Activated T-cell treated with anti-CD3 and anti-CD28 coated beads, Interleukin-2, amount 50 U/mL, for 48 hours (primary cell): ENCODE measurements at places on chromosomes 7 and 10.

- no peak for DNase-seq
Observed at GRCh38 chr7:5635461-5636445, 145.7 kb downstream of the RNF216 start.

DNA sequence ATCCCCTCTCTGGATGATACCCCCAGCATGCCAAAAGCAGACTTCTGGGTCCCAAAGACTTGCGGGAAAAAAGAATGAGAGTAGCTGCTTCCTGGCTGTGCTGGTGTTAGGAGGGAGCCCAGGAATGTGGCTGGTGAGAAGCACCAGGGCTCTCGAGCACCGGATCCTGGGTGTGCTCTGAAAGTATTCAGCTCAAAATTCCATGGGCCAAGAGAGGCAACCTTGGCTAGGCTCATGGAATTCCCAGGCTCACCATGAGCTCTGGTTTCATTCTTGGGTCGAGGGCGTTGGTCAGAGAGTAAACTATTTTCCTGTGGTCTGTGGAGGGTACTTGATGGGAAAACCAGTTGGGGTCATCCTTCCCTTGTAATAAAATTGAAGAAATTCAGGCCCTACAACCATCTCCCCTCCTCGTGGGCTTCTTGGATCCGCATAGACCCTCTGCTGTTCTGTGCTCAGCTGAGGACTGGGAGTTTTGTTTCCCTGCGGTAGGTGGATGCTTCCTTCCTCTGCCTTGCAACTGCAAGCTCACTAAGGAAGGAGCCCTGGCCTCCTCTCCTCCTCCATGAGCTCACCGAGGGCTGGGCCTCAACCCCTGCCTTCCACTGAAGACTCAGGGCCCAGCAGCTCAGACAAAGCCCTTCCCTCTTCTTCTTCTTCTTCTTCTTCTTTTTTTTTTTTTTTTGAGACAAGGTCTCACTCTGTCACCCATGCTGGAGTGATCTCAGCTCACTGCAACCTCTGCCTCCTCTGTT lies 34.5 kb upstream of the AQP1 start:
- no peak for DNase-seq

GRCh38 chr10:76902949-76903348 lies 734.7 kb downstream of the KCNMA1 start:
- peak; percentile 18 for DNase-seq

- no peak for DNase-seq
Observed at GRCh38 chr7:109109558-109109957, 539.9 kb downstream of the DNAJB9 start.

GRCh38 chr10:67696029-67696428 lies at the start of gene CTNNA3:
Gene CTNNA3, minus strand, starts transcription at chr10:67696195.
- no peak for DNase-seq

DNA sequence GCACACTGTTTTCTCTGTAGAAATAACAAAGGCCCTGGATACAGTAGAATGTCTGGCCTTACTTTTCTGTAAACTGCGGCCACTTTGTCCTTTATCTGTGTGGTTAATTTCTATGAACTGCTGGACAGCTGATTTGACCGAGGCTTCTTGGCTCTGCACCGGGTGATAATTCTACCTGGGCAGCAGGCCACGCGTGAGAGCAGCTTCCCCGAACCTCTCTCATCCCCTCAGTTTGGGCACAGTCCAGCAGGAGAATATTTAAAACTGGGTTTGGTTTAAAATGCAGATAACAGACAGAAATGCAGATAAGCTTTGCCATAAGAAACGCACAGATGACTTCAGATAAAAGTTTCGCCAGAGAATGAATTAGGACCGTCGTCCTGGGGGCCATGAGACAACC lies 81.0 kb downstream of the CELF2 start:
- no peak for DNase-seq

DNA sequence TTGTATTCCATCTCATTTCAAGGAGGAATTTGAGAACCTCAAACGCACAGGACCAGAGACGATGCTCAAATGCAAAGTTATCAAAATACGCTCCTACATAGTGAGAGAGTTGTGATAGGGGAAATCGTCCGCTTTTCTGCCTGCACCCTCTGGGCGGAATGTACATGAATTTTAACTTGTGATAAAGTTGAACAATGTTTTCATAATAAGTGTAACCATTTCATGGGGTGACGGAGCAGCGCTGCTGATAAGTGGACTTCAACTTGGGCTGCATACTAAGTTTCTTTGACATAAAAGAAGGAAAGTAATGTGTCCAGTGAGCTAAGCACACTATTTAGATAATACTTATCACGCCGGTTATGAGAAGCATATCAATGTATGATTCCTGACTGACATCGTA lies 497.5 kb upstream of the MGMT start:
- DNase-seq, result no peak

- peak; percentile 12 for DNase-seq
Observed at GRCh38 chr10:47060356-47060755, 149.1 kb downstream of the PTPN20 start.

DNA sequence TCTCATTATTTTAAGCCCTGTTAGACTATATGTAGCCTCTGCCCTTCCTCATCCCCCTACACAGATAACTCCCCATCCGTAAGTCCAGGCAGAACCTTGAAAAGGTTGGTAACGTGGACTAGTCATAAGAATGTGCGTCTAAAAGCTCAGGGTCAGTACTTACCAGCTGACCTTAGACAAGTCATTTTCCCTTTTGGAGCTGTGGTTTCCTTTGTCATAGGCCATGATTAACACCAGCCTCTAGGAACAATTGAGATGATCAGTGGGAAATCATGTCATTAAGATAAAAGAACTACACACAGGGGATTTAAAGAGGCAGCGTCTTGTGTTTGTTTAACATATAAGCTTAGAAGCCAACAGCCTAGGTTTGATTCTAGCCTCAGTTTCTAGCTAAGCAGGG lies 6.9 kb upstream of the UNC5B start:
- DNase-seq, result no peak

DNA sequence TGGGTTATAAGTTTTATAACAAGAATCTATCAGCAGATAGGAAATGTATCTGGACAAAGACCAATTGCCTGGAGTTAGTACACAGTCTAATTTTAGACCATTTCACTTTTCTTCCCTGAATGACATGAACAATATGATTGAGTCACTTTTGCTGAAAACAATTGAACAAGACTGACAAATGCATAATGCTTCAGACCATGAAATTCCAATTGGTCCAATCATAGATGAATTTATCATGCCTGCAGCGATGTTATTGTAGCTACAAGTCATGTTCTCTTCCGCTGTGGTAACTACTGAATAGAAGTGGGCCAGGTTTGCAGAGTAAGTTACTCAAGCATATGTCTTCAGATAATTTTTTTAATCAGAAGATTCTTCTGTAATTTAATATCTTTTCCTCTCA lies 73.4 kb downstream of the VSTM2A start:
- DNase-seq, result no peak

GRCh38 chr7:130022115-130022514 lies 29.1 kb downstream of the ZC3HC1 start:
- DNase-seq, result no peak

- DNase-seq, result no peak
Observed at GRCh38 chr10:86354761-86355540, 11.6 kb downstream of the GRID1 start.

DNA sequence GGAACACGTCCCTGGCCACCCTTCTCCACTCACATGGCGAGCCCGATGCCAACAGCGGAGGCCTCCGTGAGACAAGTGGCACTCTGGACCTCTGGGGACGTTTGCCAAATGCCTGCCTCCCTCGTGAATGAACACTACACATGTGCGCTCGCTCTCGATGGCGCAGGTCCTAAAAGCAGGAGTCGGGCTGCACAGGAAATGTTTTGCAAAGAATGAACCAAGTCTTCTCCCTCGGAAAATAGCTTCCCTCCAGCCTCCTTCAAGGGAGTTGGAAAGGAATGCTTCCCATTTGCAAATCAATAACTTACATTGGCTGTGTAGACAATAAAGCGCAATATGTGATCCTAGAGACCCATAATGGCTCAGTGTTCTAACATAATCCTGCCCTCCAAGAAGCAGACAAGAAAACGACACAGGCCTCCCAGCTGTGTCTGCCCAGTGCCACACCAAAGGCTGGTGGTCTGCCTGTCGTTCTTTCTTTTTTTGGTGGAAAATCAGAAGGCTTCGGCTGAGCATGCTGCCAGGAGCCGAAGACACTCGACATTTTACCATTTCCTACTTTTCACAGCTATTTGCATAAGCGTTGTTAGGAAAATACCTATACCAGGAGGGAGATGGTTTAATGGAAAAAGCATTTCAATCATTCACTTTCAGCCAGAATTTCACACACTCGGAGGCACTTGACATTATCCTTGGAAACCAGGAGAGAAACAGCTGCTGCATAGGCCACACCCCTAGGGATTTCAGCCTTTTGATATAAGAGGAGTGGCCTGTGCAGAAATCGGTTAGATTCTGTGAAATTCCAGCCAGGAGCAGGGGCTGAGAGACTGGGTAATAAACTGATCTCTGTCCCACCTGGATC lies 38.4 kb downstream of the ATXN7L1 start:
- DNase-seq, result no peak

DNA sequence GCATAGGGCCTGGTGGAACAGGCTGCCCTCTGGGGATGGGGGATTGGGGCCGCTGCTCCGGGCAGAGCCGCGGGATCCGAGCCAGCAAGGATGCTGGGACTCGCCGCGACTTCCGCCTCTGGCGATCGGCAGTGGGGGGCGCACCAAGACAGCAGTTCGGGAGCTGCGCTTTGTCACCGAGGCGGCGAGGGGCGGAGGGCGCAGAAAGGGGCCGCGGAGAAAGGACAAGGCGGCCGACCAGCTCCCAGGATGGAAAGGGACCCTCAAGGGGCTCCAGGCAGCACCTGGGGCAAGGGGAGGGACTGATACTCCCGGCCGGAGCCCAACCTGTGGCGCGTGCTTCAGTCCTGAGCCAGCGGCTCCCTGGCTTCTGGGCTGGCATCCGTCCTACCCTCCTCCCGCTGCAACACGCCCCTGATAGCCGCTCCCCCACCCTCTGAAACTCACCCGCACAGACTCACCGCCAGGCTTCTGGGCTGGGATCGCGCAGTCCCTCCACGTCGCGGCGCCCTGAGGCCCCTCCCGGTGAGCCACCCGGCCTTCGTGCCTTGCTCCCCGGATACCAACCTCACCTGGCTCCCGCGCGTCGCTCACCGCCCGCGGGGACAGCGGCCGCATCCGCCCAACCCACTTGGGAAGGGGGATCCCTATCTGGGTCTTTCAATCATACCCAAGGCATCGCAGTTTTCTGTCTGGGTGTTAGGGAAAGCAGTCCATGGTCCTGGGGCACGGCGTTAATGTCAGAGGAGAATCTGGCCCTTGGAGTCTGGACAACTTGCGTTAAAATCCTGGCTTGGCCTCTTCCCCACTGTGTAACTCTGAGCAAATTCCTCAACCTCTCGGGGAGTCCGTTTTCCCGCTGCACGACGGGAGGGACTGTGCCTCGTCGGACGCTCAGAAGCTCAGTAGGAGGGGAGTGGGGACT lies 7.0 kb upstream of the EVX1 start:
- DNase-seq, result no peak

DNA sequence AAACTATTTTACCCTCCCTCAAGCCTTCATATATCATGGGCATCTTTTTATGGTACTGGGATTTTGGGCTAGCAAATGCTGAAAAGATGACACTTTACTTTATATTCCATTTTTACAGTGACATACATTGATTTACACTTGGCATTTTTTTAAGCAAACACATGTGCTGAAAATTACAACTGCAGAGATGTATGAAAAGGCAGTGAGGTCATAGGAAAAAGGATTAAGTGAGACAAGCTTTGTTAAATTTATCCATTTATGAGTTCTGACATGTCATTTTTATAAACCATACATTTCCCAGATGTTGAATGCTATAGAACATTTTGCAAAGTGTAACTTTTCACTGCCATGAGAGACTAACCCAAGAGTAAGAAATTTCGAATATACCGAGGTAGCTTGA lies 68.8 kb upstream of the RSU1 start:
- no peak for DNase-seq

DNA sequence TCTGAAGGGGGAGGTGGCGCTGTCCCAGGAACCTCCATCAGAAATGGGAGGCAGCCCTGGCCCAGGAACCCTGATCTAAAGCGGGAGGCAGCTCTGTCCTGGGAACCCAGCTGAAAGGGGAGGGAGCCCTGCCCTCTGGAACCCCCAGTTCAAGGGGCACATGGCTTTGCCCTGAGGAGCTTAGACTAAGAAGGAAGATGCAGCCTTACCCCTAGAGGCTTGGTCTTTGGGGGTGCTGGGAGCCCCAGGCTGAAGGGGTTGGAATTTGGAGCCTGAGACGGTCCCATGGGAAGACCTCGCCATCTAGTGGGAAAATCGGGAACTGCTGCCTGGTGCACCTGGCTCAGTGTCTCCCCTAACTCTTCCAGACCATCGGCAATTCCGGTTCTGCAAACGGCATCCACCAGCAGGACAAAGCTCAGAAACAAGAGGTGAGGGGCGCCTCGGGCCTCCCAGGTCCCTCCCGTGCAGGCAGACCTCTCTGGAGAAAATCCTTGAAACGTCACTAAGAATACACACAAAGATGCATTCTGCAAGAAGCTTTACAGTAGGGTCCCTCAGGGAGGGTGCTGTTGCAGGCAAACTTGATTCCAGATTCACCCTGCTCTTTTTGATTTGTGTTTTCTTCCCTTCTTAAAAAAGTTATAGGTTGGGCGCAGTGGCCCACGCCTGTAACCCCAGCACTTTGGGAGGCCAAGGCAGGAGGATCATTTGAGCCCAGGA lies 52.4 kb upstream of the GTF2IRD1 start:
- peak; percentile 85 for DNase-seq

DNA sequence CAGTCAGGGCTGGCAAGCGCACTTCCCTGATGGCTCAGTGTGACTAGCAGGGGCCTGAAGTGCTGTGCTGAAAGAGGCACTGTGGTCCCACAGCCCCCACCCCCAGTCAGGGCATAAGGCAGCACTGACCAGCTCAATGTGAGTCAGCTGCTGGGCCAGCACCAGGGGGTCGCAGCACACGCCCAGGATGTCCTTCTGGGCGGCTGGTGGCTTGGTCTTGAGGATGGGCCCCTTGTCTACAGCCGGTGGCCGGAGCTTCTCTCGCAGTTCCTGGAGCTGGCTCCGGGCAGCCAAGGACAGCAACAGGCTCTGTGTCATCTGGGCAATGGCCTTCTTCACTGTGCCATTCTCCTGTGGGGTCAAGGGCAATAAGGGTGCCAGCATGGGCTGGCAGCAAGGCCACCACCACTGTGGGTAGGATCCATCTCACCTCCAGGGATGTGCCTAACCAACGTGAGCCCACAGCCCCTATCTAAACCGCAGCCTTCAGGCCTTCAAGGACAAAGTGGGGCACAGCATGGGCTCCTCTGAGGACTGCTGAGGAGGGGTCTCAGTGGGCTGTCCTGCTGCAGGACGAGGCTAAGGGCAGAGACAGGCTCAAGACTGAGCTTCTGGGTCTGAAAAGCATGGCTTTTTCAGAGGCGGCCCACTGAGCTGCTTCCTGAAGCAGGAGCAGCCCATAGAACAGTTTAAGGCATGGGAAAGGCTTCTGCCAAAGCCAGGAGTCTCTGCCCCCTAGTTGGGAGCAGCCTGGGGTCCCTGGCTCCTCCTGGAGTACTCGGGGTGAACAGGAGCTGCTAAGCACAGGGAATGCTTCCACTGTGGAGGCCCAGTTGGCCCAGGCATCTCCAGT lies 62.5 kb downstream of the CSGALNACT2 start:
- DNase-seq, result peak; percentile 14
